Small intestine (tissue), 16 donors: ENCODE measurements at places on chromosomes 7 and 10. TPM values are rescaled to one million over a fixed set of nuclear protein-coding genes. Genes with fewer than 3 reads are reported as not detected.

Gene KIAA1549
- polyA plus RNA-seq = 2.7 TPM

Gene ANXA8L1
- not detected for polyA plus RNA-seq

- H3K27me3 ChIP-seq = no peaks in the 10 kb centered on the region
- no peak overlapping the region for H3K27ac ChIP-seq
- H3K4me3 ChIP-seq = no peak overlapping the region
- DNase-seq = no peak
These were observed 75.3 kb downstream of the NDUFB2 start for GRCh38 chr7:140771826-140772225.

Gene LFNG
- 39.3 TPM for polyA plus RNA-seq

DNA sequence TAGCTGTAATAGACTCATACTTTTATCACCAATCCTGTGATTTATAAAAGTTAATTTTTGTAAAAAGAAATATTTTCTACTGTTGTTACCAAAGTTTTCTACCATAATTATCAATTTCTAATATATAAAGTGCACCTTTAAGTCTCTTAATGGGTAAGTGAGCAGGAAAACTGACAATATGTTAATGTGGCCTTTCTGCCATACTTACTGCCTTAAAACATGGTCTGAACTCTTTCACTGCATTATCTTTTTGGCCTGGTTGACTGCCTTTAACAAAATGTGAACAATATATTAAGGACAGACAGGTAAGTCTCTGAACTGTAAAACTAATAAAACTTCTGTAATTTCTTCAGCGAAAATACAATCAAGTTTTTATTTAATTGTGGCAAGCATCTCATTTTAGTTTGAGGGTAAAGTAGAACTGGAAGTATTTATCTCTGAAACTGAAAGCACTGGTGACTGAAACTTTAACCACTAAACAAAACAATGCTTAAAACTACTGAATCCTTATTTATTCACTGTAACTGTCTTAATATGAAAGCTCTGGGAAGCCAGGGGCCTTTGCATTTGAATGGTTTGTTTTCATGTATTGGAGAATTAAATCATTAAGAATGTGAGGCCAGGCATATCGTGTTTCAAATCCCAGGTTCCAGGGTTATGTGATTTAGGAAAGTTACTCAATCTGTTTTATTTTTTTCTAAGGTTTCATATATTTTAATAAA is 948.8 kb upstream of the POT1 start:
- H3K4me3 ChIP-seq = no peak overlapping the region
- H3K36me3 ChIP-seq = no peaks in the 10 kb centered on the region
- no peaks in the 10 kb centered on the region for H3K4me1 ChIP-seq

- H3K27me3 ChIP-seq = no peaks in the 10 kb centered on the region
- H3K27ac ChIP-seq = no peak overlapping the region
- no peak overlapping the region for H3K4me3 ChIP-seq
- no peak for DNase-seq
These were observed 30.1 kb downstream of the CRHR2 start for GRCh38 chr7:30652132-30652531.

Gene ENKUR
- polyA plus RNA-seq = 1.3 TPM

- DNase-seq = peak; percentile 84
- peaks cover 4% of the 10 kb centered on the region for H3K27me3 ChIP-seq
- no peaks in the 10 kb centered on the region for H3K4me1 ChIP-seq
- H3K27ac ChIP-seq = peak overlapping the region; percentile 64
- H3K4me3 ChIP-seq = peak overlapping the region; percentile 63
- H3K36me3 ChIP-seq = no peaks in the 10 kb centered on the region
These were observed 84.2 kb upstream of the MKI67 start for GRCh38 chr10:128210215-128211063.

DNA sequence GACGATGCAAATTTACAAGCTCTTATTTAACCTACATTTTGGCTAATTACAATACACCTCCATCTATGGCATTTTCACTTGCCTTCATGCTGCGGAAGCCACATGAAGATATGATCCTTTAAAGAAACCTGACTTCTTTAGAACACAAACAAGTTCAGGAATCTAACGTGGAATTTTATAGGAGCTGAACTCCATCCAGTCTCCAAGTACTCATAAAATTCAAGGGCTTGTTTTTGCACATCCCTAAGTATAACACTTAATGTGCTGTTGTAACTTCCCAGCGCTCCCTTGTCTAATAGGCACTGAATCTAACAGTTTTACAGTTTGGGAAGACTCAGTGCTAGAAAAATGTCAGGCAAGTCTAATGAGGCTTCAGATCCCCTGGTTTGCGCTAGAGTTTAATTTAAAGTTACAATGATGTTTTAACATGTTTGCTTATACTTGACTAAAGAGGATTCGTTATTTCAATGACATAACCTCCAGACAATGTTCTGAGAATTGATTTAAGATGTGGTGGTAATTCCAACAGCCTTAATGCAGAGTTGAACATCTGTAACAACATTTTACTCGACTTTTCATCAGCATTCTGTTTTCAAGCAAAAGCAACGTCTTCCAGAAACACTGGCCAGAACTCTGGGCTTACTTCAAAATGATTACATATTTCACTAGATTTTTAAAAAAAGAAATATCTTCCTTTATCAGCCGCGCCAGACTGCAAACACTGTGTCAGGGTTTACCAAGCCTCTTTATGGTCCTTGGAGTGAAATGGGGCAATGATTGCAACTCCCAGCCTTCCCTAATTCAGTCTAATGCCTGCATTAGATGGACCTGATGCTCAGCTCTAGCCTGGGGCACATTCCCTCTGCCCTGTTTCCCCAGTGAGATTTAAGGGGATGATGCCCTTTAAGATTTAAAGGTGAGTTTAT is 664.3 kb downstream of the KCNMA1 start:
- H3K27me3 ChIP-seq = no peaks in the 10 kb centered on the region
- no peak overlapping the region for H3K4me3 ChIP-seq
- no peaks in the 10 kb centered on the region for H3K36me3 ChIP-seq
- no peak overlapping the region for H3K27ac ChIP-seq
- no peak for DNase-seq

DNA sequence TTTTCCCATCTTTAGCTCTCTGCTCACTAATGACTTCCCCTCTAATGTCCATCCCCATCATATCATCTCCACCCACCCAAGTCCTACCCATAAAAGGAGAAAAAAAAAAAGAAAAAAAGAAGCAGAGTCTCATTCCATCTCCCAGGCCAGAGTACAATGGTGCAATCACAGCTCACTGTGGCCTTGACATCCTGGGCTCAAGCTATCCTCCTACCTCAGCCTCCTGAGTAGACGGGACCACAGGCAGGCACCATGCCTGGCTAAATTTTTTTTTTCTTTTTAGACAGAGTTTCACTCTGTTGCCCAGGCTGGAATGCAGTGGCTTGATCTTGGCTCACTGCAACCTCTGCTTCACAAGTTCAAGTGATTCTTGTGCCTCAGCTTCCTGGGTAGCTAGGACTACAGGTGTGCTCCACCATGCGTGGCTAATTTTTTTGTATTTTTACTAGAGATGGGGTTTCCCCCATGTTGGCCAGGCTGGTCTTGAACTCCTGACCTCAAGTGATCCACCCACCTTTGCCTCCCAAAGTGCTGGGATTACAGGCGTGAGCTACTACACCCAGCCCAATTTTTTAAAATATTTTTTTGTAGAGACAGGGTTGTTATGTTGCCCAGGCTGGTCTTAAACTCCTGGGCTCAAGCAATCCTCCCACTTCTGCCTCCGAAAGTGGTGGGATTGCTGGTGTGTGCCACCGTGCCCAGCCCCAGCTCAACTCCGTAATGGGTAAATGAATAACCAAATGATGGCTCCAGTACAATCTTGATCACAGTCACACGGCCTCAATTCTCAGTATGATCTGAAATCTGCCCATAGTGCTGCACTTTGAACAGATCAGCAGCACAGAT is 24.6 kb upstream of the SGMS1 start:
- no peaks in the 10 kb centered on the region for H3K36me3 ChIP-seq
- no peak overlapping the region for H3K4me3 ChIP-seq
- no peak overlapping the region for H3K27ac ChIP-seq
- H3K27me3 ChIP-seq = no peaks in the 10 kb centered on the region

Gene UFSP1
- polyA plus RNA-seq = 3.5 TPM

DNA sequence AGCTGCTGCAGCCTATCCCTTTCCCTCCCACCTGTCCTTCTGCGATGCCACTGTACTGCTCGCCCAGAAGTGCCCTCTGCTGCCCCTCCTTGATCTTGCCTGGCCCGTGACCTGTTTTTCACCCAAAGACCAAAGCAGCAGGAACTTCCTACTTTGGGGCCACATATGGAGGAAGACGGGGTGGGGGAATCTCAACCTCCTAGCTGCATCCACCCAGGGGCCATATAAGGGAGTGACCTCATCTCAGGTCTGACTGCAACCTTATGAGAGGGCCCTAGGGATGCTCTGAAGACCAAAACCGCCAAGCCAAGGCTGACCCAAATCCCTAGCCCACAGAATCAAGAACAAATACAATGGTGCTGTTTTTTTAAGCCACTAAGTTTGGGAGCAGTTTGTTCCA is 15.7 kb downstream of the PRKCQ start:
- no peak for DNase-seq
- H3K4me3 ChIP-seq = no peak overlapping the region
- H3K27ac ChIP-seq = no peak overlapping the region
- no peaks in the 10 kb centered on the region for H3K4me1 ChIP-seq

Gene TET1
- 0.31 TPM for polyA plus RNA-seq

Gene ARL5B
- 7.4 TPM for polyA plus RNA-seq

- H3K4me1 ChIP-seq = no peaks in the 10 kb centered on the region
- no peaks in the 10 kb centered on the region for H3K36me3 ChIP-seq
- peaks cover 3% of the 10 kb centered on the region for H3K27me3 ChIP-seq
- H3K4me3 ChIP-seq = no peak overlapping the region
- no peak for DNase-seq
These were observed 102.0 kb downstream of the PKD1L1 start for GRCh38 chr7:47846138-47846836.

- no peak for DNase-seq
- H3K27ac ChIP-seq = no peak overlapping the region
- no peak overlapping the region for H3K4me3 ChIP-seq
- peaks cover 3% of the 10 kb centered on the region for H3K36me3 ChIP-seq
- no peaks in the 10 kb centered on the region for H3K27me3 ChIP-seq
These were observed 3.7 kb upstream of the SPACDR start for GRCh38 chr7:100467638-100468373.

DNA sequence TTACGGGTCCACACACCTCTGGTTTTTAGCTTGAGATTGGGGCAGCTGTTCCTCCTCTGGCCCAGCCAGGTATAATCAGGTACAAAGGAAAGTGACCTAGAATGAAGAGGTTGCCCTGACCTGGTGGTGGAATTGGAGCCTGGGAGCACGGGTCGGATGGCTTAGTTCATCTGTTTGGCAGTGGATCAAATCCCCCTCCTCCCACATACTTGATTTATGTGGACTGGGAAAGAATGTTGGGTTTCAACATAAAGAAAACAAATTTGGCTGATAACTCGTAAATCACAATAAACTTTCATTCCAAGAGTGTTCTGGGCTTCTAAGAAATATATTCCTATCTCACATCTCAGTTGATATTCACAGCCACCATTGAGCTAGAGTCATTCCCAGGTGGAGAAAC is 186.8 kb downstream of the CUX1 start:
- H3K27ac ChIP-seq = no peak overlapping the region
- no peak for DNase-seq
- H3K4me1 ChIP-seq = no peaks in the 10 kb centered on the region
- no peaks in the 10 kb centered on the region for H3K36me3 ChIP-seq
- no peaks in the 10 kb centered on the region for H3K27me3 ChIP-seq

Gene EVX1
- polyA plus RNA-seq = not detected

Gene GNGT1
- polyA plus RNA-seq = not detected

Gene MACC1
- 75.0 TPM for polyA plus RNA-seq

Gene ZNF32
- 28.6 TPM for polyA plus RNA-seq

Gene TMEM196
- 0.09 TPM for polyA plus RNA-seq

Gene ANKRD7
- polyA plus RNA-seq = 0.12 TPM

DNA sequence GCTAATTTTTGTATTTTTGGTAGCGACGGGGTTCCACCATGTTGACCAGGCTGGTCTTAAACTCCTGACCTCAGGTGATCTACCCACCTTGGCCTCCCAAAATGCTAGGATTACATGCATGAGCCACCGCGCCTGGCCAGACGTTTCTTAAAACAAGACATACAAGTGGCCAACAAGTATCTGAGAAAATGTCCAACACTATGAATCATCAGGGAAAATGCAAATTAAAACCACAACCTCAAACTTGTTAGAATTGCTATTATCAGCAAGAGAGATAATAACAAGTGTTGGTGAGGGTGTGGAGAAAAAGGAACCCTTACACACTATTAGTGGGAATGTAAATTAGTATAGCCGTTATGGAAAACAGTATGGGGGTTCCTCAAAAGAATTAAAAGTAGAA is 148.6 kb downstream of the SUGCT start:
- H3K36me3 ChIP-seq = no peaks in the 10 kb centered on the region
- DNase-seq = no peak
- H3K4me3 ChIP-seq = no peak overlapping the region

Gene TWIST1
- polyA plus RNA-seq = 0.36 TPM

Gene GARIN1A
- polyA plus RNA-seq = 2.0 TPM

DNA sequence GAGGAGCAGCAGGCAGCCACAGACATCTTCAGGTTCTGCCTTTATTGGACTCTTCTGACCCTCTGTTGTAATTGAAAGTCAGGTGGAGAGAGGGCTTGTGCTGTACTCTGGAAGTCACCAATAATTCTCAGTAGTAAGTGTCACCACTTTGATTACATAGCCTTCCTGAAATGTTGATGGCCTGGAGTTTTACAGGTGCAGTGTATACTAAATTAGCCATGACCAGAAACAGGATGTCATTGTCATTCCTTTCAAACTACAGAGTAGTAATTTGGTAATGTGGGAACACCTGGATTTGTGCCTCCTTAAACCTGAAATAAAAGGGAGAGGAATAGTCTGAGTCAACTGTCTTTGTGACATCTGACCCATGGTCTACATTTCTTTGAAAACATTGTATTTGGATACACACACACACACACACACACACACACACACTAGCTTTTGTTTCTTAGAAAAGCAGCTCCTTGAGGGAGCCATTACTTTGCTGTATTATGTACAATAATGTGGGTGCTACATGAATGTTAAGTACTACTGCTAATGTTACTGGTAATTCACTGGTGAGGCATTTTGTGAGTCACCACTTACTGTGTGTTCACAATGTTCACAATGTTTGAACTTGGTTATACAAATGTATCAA is 19.6 kb downstream of the ARL4A start:
- H3K36me3 ChIP-seq = no peaks in the 10 kb centered on the region
- no peak overlapping the region for H3K4me3 ChIP-seq
- DNase-seq = peak; percentile 45
- H3K27me3 ChIP-seq = no peaks in the 10 kb centered on the region

- no peaks in the 10 kb centered on the region for H3K4me1 ChIP-seq
- peaks cover 2% of the 10 kb centered on the region for H3K36me3 ChIP-seq
- no peak overlapping the region for H3K27ac ChIP-seq
- no peak for DNase-seq
- H3K27me3 ChIP-seq = no peaks in the 10 kb centered on the region
These were observed 3.9 kb downstream of the SNX10 start for GRCh38 chr7:26295586-26295985.

GRCh38 chr7:159031135-159031701 is 113.4 kb downstream of the VIPR2 start:
- DNase-seq = no peak
- H3K4me3 ChIP-seq = no peak overlapping the region
- H3K27ac ChIP-seq = no peak overlapping the region
